ENCODE measurements at places on chromosomes 5 and 9.

DNA sequence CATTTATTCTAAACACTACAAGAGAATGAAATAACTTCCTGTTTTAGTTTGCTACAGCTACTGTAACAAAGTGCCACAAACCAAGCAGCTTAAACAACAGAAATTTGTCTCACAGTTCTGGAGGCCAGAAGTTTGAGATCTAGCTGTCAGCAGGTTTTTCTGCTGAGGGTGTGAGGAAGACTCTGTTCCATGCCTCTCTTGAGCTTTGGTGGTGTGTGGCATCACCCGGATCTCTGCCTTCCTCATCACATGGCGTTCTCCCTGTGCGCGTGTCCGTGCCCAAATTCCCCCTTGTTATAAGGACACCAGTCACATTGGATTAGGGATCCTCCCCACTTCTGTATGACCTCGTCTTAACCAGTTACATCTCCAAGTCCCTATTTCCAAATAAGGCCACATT is 97.7 kb downstream of the CFAP95 start:
- DNase-seq = peak; percentile 54

GRCh38 chr5:73705364-73705763 is 79.4 kb downstream of the ARHGEF28 start:
- DNase-seq = no peak

- DNase-seq = no peak
Observed at GRCh38 chr5:34787035-34787434, 51.9 kb upstream of the TTC23L start.

DNA sequence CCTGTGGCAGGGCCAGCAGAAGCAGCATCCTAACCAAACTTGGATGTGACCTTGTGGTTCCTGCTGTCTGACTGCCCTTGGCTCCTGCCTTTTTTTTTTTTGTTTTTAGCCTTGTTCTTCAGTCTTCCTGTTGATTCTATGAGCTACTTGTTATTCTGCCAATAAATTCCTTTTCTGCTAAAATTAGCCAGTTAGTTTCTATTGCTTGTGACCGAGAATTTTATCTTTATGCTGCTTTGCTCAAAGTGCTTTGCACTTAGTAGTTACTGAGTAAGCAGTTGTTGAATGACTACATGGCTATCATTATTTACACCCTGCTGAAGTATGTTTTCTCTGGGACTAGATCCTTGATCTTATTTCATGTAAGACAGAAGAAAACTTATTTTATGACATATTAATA is 20.8 kb upstream of the ATG10 start:
- no peak for DNase-seq

DNA sequence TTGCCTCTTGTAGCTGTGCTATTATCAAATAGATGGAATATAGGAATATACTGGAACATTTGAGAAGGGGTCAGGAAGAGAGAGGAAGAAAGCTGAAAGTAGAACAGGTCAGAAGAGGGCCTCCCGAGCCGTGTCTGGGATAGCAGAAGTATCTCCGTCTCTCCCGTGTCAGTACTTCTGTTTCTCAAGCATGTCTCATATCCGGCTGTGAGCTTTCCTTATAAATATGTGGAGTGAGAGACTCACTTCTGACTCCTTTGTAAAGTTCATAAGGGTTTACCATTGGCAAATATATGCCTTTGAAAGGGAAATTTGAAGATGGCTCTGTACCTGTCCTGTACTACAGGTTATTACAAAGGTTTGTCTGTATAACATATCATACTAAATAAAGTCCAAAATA is 50.3 kb downstream of the MOCS2 start:
- DNase-seq = no peak

DNA sequence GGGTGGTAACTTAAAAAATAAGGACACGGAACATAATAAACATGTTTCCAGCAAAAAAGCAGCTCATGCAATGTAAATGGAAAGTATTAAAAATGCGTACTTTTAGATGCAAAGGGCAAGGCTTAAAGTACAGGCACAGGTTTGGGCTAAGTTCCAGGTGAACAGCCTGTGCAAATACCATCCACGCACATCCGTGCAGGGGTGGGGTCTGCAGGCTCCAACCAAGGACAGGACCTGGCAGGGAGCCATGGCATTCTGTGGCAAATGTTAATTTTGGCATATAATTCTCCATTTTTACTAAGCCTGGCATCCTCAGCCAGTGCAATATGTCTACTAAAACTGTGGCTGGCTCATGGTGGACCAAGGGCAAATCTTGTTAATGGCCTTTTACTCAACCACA is 365.8 kb upstream of the DAP start:
- no peak for DNase-seq

DNA sequence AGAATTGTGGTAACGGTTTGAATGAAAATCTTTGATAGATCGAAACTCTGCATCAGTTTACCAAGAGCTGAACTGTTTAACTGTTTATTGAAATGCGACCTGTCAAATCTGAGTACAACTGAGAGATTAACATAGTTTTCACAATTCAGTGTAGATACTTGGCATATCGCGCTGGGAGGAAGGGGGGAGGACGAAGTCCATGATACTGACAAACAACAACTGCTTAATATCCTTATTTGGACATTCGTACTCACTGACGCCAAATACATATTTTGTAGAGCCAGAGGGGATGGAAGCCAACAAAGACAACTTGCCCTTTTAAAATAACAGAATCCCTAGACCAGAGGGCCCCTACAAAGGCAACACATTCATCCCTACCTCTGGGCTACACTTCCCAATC is 93.2 kb downstream of the GLIS3 start:
- peak; percentile 27 for DNase-seq

DNA sequence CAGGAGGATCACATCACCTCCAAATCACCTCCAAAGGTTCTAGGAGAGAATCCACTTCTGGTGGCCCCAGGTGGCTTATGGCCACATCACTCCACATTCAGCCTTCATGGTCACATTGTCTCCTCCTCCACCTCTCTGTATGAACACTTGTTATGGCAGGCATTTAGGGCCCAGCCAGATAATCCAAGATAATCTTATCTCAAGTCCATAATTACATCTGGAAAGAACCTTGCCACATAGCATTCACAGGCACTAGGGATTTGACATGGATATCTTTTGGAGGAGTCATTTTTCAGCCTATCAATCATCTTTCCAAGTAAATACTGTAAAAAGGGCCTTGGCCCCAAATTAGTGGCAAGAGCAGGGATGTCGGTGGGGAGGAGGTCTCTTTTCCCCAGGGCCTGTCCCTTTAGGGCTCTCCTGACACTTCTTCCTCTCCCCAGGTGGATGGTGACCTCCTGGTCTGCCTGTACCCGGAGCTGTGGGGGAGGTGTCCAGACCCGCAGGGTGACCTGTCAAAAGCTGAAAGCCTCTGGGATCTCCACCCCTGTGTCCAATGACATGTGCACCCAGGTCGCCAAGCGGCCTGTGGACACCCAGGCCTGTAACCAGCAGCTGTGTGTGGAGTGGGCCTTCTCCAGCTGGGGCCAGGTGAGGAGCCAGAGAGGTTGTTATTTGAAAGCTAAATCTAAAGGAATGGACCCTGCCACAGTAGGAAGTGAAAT is 140.9 kb downstream of the SAXO1 start:
- no peak for DNase-seq

DNA sequence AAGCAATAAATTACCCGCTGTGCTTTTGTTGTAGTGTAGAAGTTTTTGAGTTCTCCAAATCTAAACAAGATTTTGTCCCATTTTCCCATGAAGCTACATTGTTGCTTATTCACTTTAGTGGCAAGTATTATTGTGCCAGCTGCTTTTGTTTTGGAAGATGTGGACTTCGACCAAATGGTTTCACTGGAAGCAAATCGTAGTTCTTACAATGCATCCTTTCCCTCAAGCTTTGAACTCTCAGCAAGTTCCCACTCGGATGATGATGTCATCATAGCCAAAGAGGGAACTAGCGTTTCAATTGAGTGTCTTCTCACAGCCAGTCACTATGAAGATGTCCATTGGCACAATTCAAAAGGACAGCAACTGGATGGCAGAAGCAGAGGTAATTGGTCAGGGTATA is 10.9 kb downstream of the MFAP3 start:
- DNase-seq = no peak

DNA sequence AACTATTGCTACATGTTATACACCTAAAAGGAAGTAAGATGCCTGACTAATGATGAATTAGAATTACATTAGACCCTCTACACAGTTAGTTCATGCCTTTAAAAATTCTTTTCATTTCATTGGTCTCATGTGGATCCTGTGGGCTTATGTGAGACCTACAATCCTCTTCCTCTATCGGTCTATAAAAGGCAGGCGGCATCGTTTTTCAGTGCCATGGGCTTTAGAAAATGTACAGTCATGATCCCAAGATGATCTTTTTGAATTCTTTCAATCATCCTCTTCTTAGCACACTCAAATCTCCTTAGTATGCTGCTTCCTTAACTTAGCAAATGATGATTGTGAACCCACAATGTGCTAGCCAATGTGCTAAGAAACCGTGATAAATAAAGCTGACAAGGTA is 193.9 kb downstream of the ZNF608 start:
- no peak for DNase-seq

DNA sequence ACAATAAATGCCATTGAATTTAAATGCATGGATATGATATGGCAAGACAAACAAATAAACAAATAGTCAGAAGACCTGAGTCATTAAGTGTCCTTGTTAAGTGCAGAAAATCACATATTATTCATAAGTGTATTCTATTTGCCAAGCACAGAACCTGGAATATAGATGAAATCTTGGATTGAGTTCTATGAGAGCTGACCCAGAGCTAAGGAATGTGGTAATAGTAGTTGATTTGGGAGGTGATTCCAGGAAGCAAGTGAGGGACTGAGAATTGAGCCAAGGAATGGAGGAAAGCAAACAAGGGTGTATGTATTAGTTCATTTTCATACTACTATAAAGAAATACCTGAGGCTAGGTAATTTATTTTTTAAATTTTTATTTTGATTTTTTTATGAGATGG is 208.9 kb downstream of the TRIM32 start:
- no peak for DNase-seq

DNA sequence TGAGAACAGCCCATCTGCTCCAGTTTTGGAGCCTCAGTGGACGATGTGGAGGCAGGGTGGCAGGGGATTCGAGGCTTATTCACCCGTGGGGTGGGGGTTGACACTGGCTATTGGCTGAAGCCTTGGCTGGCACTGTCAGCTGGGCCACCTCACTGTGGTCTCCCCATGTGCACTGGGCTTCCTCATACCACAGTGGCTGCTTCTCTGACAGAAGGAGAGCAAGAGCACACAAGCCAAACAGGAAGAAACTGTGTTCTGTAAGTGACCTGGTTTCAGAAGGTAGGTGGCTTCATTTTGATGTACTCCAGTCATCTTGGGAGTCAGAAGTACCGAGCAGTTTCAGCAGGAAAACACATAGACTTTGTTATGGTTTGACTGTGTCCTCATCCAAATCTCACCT is 24.7 kb upstream of the CTNND2 start:
- no peak for DNase-seq

GRCh38 chr9:68979538-68980314 is 34.2 kb downstream of the PRKACG start:
- DNase-seq = no peak

DNA sequence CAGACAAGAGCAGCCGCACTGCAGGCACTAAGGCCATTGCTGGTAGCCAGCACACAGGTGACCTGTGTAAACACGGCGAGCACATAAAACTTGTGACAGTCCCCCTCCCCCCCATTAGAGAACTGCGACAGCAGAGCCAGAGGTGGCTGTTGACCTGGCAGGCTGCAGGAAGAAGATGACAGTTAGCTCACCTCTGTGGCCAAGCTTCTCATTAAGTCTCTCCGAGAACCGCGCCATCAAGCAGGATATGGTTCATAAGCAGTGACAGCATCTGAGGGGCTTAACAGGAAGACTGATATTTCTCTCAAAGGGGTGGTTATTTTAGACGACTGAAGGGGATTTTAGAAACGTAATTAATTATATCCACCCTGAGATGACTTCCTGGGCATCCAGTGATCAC is 5.2 kb downstream of the SURF4 start:
- DNase-seq = no peak

DNA sequence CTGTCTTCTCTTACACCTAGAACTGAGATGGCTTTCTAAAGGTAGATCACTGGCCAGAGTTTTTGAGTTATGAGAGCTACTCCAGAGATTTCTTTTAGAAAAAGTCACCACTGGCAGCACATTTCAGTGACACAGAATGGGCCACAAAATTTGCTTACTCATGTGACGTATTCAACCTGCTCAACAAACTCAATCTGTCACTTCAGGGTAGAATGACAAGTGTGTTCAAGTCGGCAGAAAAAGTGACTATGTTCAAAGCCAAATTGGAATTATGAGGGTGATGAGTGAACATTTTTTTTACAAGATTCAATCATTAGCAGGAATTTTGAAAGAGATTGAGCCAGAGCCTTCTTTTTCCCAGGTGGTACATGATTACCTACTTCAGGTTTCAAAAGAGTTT is 46.5 kb downstream of the TAF11L14 start:
- DNase-seq = no peak

GRCh38 chr5:109281136-109281690 is 128.6 kb downstream of the PJA2 start:
- DNase-seq = no peak

DNA sequence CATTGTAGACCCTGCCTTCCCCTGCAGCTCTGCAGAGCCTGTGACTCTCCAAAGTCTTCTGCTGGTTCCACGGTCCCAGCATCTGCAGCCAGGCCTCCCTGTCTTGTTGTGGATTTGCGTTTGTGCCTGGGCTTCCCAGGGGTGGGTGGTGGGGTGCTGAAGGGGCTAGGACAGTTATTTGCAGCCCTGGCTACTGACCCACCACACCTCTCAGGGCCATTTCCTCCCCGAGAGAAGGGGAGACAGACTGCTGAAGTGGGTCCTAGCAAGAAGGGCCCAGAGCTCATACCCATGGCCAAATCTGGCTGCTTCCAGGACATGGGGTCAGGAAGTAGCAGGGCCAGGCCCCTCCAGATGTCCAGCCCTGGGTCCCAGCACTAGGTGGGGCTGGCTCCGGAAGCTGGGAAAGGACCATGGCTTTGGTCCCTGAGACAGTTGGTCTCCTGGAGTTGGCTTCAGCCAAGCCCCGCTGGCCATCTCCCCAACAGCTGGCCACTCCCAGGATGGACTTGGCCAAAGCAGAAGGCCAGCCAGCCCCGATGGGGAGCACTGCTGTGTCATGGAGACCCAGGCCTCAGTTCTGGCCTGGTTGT is 26.3 kb downstream of the GSN start:
- DNase-seq = peak; percentile 93
